ENCODE measurements at places on chromosomes 16 and 17. TPM values are rescaled to one million over a fixed set of nuclear protein-coding genes. Genes with fewer than 3 reads are reported as not detected.

- DNase-seq, result no peak
Measured at GRCh38 chr17:76089680-76090516, 10.9 kb downstream of the ZACN start.

The IL34 gene
- polyA plus RNA-seq, result 0.33 TPM

DNA sequence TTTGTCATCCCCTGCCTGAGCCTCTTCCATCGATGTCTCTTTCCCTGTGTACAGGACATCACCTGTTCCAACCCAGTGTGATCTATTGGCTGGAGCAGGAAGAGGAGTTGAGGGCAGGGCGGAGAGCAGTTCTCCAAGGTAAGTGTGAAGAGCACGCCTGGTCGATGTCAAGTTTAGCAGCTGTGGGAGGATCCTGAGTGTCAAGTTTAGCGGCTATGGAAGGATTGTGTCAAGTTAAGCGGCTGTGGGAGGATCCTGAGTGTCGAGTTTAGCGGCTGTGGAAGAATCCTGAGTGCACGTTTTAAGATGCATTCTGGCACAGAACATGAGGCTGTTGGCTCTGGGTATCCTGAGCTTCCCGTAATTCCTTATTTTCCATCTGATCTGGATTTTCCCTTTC is 7.2 kb downstream of the ZNF778 start:
- no peak for DNase-seq

- no peak for DNase-seq
Measured at GRCh38 chr17:71502443-71502842, 618.4 kb upstream of the SOX9 start.

The CDRT15L2 gene
- polyA plus RNA-seq, result not detected

DNA sequence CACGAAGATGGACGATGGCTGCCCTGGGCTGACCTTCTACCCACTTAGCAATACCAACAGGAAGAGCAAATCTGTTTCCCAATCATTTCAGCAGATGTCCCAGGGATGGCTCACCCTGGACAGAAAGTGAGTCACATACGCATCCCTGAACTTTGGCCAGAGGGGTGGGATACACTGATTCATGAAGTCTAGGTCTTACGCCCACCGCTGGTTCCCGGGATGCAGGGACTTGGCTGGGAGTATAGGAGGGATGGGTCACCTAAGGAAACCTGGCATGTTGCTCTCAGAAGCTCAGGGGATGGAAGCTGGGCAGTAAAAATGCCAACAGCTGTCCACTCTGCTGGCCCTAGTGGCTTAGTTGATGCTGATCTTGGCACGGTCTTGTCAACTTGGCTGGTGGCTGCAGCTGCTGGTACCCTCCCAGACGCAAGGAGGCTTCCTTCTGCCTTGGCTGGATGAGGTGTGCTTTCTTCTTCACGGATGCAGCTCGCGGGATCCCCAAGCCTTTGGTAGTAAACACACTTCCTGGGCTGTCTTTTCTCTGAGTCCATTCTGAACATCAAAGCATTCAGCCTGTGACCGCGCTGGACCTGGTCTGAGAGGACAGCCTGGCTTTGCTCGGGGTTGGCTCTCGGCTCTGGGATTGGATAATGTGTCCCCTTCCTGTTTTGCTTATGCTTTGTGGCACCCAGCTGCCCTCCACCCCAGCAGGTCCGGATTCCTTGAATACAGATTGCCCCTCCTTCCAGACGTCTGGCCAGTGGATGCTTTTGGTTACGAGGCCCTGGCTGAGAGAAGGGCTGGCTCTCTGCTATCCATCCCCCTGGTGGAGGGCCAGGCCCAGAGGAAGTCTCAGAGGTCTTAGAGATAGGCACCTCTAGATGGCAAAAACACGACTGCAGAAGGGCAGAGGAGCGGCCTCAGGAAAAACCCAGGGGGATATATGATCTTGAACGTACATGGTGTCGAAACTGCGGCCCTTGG is 71.5 kb downstream of the RAP1GAP2 start:
- DNase-seq, result no peak

DNA sequence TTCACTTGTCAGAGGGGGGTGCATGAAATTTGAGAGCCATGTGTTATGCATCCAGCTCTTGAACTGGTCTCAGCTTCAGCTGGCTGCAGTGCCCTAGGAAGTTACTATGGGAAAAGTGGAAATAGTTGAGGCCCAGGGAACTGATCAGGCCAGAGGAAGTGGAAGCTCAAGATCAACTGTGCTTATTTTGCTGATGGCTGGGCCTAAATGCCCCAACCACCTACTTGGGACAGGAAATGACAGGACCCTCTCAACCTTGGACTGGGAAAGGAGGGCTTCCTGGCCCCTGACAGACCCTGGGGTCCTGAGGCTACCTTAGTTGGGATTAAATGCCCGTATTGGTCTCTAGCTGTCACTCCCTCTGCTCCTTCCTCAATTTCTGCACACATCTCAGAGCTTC is 1.2 kb upstream of the TAOK2 start:
- no peak for DNase-seq

The DNASE1L2 gene
- 0.93 TPM for polyA plus RNA-seq

The PCGF2 gene
- 89.9 TPM for polyA plus RNA-seq

DNA sequence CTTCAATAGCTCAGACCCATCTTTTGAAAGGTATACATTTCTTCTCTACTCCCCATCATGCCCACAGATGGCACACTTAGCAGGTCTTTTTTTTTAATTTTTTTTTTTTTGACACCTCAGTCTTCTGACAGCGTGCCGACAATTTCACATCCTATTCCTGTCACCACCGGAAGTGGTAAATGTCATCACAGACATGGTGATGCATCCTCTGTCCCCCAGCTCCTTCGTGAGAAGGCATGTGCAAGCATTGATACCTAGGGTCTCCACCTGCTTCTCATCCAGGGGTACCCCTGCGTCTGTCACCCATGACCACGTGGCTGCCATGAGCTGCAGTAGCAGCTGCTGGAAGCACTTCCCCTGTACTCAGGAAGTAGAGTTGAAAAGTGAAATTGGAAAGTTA is 35.6 kb downstream of the ELAC2 start:
- DNase-seq, result no peak

The CLEC18C gene
- 0.40 TPM for polyA plus RNA-seq

The DOC2A gene
- polyA plus RNA-seq, result 5.3 TPM

The TBX6 gene
- 1.3 TPM for polyA plus RNA-seq

The PRCD gene
- 10.5 TPM for polyA plus RNA-seq

GRCh38 chr16:73306901-73307413 is 259.0 kb upstream of the ZFHX3 start:
- no peak for DNase-seq

The ALOX15B gene
- polyA plus RNA-seq, result 0.45 TPM

GRCh38 chr16:67716097-67716496 is 3.0 kb downstream of the GFOD2 start:
- DNase-seq, result no peak

The KRTAP4-5 gene
- not detected for polyA plus RNA-seq

DNA sequence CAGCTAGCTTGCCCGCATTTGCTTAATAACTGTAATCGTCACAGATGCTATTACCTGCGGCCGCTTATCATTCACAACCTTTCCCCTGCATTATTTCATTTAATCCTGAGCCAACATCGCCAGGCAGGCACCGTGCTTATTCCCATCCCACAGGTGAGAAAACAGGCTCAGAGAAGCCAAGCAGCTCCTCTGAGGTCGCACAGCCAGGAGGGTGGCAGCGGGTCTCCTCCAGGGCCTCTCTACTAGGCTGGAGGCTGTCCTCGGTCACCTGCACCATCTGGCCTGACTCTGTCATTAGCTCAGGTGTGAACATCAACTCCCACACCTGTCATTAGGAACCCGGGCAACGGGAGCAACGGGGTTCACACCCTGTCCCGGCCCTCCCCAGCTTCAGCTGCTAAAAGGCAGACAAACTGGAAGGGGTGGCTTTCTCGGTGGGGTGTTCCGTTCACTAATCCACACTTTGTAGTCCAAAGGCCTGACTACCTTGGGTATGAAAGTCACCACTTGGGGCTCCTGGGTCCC is 3.0 kb downstream of the PPL start:
- no peak for DNase-seq

- no peak for DNase-seq
Measured at GRCh38 chr17:57466017-57466471, 209.7 kb downstream of the MSI2 start.

The CLEC10A gene
- polyA plus RNA-seq, result 4.3 TPM

DNA sequence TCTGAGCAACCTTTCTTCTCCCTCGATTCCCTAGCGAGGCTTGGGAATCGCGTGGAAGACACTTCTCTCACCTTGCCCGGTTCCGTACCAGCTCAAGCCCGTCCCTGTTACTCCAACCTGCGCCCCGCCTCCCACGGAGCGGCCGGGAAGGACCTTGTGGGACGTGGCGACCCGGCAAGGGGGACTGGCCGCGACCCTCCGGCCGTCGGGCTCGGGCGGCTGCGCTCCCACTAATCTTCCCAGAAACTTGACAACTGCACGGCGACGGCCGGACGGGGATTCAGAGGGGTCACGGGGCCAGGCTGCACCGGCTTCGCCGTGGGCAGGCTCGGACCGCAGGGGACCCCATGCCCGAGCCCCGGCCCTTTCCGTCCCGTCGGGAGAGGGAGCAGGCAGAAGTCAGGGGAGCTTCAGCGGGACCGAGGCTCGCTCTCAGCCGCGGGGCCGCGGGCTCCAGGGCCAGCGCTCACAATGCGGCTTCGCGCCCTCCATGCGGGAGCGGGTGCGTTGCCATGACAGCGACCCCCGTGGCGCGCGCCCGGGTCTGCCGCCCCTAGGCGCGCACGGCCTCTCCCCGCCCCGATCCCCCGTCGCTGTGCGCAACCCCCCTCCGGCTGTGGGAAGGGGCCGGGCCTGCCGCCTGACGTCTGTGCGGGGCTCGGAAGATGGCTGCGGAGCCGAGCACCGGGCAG is at the start of gene SGSM2:
Gene SGSM2, plus strand, starts transcription at position 650 of the 692 bp plus-strand sequence. CDS start 188 bp downstream, outside the sequence.
- peak; percentile 57 for DNase-seq

GRCh38 chr16:27818246-27818645 is 245.3 kb downstream of the GSG1L start:
- no peak for DNase-seq

- no peak for DNase-seq
Measured at GRCh38 chr17:66548659-66549310, 246.4 kb downstream of the PRKCA start.

GRCh38 chr16:19746561-19746960 is 28.5 kb downstream of the IQCK start:
- no peak for DNase-seq

DNA sequence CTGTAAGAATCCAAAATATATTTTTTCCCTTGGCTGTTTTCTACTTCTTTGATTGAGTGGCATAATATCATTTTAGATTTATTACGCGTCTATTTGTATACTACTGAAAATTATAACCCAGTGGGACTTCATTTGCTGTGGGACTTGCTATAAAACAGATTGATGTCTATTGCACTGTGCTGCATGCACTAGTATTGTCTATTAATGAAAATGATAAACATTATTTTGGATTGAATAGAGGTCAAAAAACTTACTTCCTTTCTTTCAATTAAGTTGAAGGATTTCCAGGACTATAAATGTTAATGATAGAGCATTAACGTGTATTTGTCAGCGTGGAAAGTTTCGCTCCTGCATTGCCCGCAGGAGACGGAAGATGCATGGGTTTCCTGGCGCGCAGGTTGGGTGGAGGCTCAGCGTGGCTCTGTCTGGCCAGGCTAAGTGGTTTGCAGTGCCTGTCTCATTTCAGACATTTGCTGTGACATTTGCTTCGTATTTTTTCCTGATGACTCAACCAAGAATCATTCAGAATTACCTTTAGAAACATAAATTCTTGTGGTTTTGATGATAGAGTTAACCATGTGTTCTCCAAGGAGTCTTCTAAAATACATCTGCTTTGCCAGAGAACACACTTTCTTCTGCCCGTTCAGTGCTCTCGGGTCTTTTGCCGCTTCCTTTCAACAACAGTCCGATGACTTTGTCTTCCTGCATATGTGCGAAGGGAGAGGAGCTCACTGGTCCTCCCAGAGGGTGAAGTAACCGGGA is 216.7 kb downstream of the RPTOR start:
- no peak for DNase-seq

GRCh38 chr16:58471209-58471975 is 28.6 kb upstream of the NDRG4 start:
- DNase-seq, result no peak

DNA sequence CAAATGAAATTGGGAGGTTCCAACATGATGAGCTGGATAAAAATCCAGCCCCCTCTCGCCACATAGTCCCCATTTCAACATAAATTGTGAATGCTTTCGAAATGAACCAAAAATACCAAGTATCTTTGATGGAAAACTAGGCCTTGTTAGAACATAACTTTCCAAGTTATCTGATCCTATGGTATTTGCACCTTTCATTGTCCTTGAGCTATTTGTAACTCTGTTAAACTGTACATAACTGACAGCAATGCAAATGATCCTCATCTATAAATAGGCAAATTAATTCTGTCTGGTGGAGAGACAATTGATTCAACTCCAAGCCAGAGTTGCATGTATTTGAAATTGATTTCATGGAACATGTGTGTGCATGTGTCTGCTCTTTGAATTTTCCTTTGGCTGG is 18.2 kb downstream of the CMTM4 start:
- DNase-seq, result no peak

GRCh38 chr16:53998024-53998810 is 288.4 kb downstream of the IRX3 start:
- DNase-seq, result no peak

- DNase-seq, result no peak
Measured at GRCh38 chr16:20409398-20410120, at the start of gene ACSM5. TSS of gene ACSM5 (plus strand) at chr16:20409534. CDS start at chr16:20411485, 1,951 bp downstream.

DNA sequence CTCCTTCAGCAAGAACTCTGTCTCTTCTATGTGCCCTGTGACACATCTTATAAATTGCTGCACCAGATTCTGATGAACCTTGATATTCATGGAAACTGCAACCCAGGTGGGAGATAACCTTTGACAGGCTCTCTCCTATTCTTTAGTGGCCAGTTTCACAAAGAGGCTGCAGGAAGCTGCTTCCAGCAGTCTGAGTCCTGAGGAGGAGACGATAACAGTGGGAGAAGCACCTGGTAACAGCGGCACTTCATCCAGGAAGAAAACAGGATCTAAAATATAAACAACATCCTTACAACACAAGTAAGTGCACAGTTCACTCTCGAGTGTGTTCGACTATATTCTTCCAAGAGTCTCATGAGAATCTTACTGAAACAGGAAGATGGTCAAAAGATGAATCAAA is 180.1 kb downstream of the MAP2K6 start:
- no peak for DNase-seq

The SOX9 gene
- polyA plus RNA-seq, result 58.7 TPM

The BAIAP3 gene
- polyA plus RNA-seq, result 4.2 TPM

DNA sequence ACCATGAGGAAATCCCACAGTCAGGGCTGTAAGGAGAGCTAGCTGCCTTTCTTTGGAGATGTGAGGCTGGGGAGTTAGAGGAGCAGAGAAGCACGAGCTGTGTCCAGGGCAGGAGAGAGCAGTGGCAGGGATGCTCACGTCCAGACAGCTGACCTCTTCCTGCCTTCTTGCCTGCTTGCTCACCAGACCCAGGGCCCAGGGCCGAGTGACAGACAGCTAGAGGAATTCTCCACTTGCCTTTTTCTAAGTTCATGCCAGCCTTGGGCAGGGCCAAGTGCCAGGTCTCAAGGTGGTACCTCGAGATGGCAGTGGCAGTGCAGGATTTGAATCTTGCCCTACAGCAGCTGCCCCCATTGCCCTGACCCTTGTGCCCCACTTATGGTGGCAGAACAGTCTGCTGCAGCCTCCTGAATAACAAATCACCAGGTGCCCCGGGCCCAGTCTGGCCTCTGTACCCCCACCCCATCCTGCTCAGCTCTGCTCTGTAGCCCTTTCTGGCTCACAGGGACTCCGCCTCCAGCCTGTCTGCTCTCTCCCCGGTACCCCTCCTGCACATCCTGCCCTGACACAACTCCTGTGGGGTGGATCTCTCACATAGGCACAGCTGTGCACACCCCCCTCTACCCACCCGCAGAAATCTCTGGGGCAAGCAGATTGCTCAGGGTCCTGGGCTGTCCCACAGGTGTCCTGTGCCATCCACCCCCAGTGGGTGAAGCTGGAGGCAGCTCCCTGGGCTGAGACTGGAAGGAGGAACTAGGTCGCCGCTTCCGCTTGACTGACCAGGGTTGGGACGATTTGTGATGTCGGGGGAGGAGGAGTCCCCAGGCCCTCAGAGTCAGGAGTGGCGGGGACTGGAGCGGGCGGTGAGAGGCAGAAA is 25.9 kb downstream of the GRIN2C start:
- DNase-seq, result no peak
